Neural cell (in vitro differentiated cells): ENCODE measurements at places on chromosomes 7 and 10. TPM values are rescaled to one million over a fixed set of nuclear protein-coding genes. Genes with fewer than 3 reads are reported as not detected.

The PLPP4 gene
- polyA plus RNA-seq = 4.4 and 8.3 TPM in 2 replicates

The ELMO1 gene
- 12.2 and 18.1 TPM in 2 replicates for polyA plus RNA-seq

The NEURL1 gene
- polyA plus RNA-seq = 12.3 and 15.7 TPM in 2 replicates

The CRPPA gene
- 0.05 and 0.12 TPM in 2 replicates for polyA plus RNA-seq

The HECTD2 gene
- 78.8 and 87.6 TPM in 2 replicates for polyA plus RNA-seq

The ZNF503 gene
- polyA plus RNA-seq = 41.4 and 49.9 TPM in 2 replicates

The PTPRN2 gene
- 31.0 and 45.5 TPM in 2 replicates for polyA plus RNA-seq

The SUN3 gene
- not detected in 2 replicates for polyA plus RNA-seq

The HMX2 gene
- polyA plus RNA-seq = not detected in 2 replicates

The CFAP46 gene
- 2.6 and 3.5 TPM in 2 replicates for polyA plus RNA-seq

The CYP2C19 gene
- 0.16 TPM in 1 of 2 replicates, not detected in the other for polyA plus RNA-seq

The C10orf95 gene
- not detected in 2 replicates for polyA plus RNA-seq

The ATAD1 gene
- 136 and 165 TPM in 2 replicates for polyA plus RNA-seq

The MBL2 gene
- polyA plus RNA-seq = not detected in 2 replicates

The FAM200A gene
- 21.7 and 24.0 TPM in 2 replicates for polyA plus RNA-seq

The ADAM8 gene
- 6.4 and 7.2 TPM in 2 replicates for polyA plus RNA-seq

The MSMB gene
- polyA plus RNA-seq = not detected in 2 replicates

The PNLIPRP3 gene
- polyA plus RNA-seq = not detected in 2 replicates

The LDB3 gene
- polyA plus RNA-seq = 0.12 TPM in 1 of 2 replicates, not detected in the other
